ENCODE measurements at places on chromosomes 12 and 14.

DNA sequence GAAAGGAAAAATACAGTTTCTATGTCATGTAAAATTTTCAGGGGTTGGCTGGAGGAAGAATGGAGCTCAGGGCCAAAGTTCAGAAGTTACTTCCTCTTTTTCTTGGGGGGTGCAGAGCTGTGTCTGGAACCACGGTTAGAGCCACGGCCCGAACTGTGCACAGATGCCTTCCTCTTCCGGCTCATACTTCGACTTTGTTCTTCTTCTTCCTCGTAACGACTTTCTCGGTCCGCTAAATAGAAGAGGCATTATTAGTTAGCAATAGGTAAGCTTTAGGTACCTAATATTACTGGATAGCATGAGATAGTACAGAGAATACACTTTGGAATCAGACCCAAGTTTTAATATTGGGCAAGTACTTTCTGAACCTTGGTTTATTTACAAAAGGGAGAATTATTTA is 31.2 kb downstream of the SUPT16H start:
- DNase-seq: no peak

DNA sequence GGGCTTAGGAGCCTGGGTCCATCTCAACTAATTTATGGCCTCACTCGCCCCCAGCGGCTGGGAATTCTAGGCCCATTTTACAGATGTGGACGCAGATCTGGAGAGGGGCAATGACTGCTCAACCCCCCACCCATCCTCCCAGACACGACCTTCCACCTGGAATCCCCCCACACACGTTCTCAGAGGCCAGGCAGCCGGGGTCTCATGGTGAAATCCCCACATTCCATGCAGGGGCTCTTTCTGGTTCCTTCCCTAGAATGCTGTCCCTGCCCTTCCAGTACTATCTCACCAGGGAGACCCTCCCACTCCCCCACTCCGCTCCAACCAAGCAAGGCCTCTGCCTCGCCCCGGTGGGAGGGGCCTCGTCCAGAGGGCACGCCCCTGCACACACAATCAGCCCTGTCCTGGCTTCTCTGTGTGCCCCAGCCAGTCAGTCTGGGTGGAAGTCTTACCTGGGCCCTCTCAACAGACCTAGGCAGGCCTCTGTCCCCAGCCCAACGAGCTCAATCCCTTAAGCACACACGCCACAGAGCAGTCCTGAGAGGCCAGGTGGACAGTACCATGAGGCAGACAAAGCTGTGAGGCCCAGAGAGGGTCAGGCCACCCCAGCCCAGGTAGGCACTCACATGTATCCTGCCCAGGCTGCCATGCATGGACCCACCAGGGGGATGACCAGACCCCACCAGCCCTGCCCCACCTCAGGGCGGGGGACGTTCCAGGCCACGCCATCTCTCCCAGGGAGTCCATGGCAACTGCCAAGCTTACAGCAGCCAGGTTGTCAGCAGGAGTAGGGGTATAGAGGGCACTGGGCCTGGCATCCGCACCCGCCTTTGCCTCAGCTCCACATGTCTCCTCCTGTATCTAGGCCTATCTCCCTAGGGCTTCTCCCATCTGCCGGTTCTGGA is 1.3 kb upstream of the ANKRD9 start:
- DNase-seq: no peak

- no peak for DNase-seq
Measured at GRCh38 chr12:17302001-17302400, 696.0 kb upstream of the LMO3 start.

DNA sequence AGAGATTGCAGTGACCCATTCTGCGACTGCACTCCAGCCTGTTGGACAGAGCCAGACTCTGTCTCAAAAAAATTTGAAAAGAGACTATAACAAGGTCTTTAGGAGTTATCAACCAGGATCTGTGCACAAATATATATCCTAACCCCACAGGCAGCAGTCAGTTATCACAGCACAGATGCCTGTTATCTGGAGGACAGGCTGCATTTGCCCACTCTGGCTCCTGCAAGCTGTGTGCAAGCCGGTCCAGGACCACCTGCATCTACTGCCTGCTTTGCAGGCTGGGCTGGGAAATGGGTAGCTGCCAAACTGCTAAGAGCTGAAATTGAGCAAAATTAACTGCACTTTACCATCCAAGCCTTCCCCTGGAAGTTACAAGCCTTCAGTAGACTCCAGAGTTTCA is 21.4 kb upstream of the RCOR1 start:
- DNase-seq: no peak

DNA sequence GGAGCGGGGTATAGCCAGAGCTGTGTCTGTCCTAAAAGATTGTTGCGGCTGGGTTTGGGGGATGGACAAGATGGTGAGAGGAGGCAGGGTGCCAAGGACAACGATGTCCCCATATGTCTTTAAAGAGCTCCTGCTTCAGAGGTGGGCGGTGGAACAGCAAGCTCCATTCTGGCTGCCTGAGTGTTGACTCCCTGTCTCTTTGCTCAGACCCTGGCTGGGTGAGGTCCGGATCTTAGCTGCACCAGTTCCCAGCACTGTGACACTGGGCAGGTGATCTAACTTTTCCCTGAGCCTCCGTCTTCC is 8.3 kb upstream of the WSCD2 start:
- no peak for DNase-seq

GRCh38 chr14:51431033-51431709 is 191.1 kb downstream of the TMX1 start:
- no peak for DNase-seq

GRCh38 chr12:123483602-123484248 is 25.8 kb downstream of the SNRNP35 start:
- no peak for DNase-seq

DNA sequence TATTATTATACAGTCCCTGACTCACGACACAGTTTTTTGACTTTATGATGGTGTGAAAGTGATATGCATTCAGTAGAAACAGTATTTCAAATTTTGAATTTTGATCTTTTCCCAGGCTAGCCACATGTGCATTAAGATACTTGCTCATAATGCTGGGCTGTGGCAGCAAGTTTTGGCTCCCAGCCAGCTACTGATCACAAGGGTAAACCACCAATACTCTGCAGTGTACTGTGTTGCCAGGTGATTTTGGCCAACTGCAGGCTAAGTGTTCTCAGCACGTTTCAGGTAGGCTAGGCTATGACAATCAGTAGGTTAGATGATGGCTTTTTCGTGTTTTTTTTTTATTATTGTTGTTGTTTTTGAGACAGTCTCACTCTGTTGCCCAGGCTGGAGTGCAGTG is 69.4 kb upstream of the ACTN1 start:
- peak; percentile 63 for DNase-seq

DNA sequence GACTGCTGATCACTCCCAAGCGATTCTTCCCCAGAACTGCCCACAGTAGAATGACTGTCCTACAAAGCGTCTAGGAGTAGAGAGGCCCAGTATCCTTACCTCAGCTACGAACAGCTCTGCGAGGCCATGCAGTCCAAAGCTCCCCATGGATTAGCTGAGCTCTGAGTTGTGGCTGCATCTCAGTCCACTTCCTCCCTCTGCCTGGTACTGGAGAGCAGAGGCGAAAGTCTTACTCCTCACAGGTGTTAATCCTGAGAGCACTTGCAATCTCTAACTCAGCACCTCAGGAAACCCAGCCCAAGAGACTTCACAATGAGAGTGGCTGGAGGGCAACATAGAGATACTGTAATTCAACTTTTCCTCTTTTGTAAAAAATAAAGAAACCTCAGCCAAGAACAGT is 493.1 kb downstream of the BCAT1 start:
- DNase-seq: no peak

DNA sequence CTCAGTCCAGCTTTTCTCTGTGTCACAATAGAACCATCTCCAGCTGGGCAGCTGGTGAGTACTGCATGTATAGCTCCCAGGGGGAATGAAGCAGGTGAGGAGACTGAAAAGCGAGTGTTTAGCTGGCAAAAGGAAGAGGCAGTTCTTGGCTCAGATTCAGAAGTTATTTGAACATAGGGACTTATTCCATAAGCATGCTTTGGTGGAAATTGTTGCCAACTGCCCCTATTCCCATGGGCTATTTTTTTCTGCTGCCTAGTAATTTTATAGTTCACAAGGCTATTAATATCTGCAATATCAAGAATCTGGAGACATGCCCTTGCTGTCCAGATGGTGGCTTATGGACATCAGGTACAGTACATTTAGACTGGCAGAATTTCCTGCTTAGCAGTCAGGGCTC is 1112.7 kb downstream of the LRFN5 start:
- peak; percentile 89 for DNase-seq

DNA sequence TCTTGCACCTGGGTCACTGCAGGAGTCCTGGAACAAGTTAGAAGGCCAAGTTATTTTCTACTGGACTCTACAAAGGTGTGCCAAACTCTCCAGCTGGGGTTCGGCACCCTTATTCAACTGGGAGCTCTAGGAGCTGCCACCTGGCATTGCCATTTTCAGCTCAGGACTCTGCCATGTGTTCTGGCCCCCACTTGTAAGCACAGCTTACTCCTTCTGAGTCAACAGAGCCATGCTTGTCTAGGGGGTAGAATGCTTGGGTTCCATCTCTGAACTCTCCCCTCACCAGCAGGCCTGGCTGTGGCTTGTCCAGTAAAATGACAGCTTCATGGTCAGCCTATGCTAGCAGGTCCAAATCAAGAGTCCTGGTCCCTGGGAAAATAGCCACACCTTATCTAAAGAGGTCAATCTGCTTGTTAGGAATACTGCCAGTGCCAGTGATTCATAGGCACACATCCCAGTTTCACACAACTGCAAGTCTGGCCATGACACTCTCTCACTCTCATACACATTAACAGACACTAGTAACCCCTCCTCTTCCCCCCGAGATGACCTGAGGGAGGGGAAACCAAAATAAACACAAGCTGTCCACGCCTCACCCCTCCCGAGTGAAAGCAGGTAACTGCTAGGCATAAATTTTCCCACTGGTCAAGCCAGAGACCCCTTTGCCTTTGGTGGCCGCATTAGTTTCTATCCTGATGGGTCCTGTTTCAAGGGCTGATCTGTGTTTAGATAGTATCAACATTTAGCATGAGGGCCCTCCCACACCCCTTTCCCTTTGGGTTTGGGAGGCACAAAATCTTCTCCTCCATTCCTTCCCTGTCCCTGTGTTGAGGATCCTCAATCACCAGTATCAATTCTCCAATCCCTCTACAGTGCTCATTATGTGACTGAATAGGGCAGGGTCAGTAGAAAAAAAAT is 182.3 kb upstream of the GZMB start:
- no peak for DNase-seq

GRCh38 chr12:97638739-97639138 is 176.1 kb downstream of the RMST start:
- peak; percentile 85 for DNase-seq

DNA sequence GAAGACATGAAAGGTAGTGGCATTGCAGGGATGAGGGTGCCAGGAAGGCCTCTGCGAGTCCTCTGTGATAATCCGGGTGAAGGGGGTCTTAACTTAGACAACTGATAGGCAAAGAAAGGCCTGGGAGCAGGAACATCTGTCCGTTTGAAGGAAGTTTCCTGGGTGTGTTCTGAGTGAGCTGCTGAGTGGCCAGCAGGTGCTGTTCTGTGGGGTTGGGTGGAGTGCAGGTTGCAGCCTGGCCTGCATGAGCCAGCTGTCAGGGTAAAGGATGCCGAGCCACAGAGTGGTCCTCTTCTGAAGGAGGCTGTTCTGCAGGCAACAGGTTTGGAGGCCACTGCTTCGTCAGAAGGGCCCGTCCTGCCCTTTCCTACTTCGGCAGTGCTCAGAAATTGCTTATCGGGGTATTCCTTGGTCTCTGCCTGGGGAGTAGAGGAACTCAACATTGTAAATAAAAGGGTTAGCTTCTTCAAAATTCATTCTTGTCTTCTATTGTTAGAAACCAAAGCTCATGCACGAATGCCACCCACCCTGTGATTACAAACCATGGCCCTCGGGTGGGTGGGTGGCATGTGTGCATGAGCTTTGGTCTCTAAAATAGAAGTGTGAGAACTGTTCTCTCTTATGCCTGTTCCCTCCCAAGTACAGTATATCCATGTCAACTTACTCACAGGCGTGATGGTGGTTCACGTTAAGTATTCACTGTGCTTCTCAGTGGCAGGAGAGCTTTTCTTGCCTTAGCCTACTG is 118.9 kb downstream of the CHST11 start:
- no peak for DNase-seq

- DNase-seq: no peak
Measured at GRCh38 chr12:119817546-119818343, 59.4 kb downstream of the CIT start.

- no peak for DNase-seq
Measured at GRCh38 chr12:93601591-93601990, 29.1 kb downstream of the SOCS2 start.

DNA sequence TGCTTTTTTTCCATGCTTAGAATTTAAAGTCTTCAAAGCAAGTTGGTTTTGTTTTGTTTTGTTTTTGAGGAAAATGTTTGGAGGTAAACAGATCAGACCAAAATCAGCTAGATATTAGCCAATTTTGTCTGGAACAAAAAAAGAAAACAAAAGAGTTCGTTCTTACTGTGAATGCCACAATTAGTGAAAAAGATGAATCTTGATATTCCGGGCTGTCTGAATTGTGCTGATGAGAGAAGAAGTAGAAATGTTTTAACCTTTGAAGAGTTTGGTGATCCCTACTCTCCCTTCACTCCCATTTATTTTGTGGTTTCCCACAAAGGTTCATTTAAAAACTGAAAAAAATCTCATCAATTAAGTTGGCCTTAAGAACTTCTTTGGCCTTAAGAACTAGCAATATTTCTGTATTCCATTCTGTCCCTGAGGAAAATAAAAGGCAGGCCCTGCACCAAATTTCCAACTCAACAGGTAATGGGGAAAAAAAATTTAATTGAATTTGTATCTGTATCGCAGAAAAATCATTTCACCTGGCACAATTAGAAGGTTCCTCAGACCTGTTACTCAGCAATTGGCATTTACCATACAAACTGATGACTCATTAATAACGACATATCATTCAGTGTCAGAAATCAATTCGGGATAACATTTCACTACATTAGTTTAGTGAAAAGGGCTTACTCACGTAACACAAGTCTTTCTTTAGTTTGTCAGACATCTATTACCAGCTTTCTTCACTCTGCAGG is 562 bp upstream of the GLIPR1L2 start:
- no peak for DNase-seq

DNA sequence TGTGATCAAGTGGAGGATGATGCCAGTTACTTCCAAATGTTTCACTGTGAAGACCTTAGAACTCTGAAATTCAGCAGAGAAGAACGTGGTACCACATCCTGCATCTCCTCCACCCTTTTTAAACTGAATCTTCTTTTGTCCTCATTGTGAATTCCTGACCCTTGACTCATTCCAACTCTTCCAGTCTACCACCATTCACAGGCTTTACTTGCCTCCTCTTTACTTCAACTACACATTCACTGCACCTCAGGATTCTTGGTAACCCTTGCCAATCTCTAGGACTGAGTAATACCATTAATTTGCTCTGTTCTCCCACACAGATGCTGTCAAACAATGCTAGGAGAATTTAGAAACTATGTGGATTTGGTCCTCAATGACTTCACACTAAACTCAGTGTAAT is 37.3 kb downstream of the PPP1R12A start:
- DNase-seq: no peak

- DNase-seq: no peak
Measured at GRCh38 chr12:623172-623864, 39.9 kb downstream of the NINJ2 start.

DNA sequence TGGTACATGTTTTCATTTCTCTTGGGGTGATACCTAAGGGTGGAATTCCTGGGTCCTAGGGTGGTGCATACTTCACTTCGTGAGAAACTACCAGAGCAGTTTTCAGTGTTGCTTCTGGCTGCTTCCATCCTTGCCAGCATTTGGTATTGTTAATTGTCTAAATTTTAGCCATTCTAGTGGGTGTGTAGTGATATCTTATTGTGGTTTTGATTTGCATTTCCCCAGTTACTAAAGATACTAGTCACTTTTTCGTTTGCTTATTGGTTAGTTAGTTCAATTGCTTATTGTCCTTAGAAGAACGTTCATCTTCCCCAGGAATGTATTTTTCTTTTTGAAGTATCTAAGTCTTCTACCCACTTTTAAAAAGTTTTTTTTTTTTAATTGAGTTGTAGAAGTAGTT is 80.2 kb downstream of the ERC1 start:
- DNase-seq: no peak
